ENCODE measurements at places on chromosomes 12 and 14.
A peak's percentile ranks its signal among the peaks of the same experiment; 100 is the strongest.

GRCh38 chr14:75547552-75548250 is 25.4 kb downstream of the BATF start:
- no peak for DNase-seq

GRCh38 chr12:25186788-25187402 is 8.1 kb downstream of the DNAI7 start:
- DNase-seq, result no peak

- no peak for DNase-seq
Observed at GRCh38 chr14:88437658-88438057, 52.2 kb downstream of the SPATA7 start.

DNA sequence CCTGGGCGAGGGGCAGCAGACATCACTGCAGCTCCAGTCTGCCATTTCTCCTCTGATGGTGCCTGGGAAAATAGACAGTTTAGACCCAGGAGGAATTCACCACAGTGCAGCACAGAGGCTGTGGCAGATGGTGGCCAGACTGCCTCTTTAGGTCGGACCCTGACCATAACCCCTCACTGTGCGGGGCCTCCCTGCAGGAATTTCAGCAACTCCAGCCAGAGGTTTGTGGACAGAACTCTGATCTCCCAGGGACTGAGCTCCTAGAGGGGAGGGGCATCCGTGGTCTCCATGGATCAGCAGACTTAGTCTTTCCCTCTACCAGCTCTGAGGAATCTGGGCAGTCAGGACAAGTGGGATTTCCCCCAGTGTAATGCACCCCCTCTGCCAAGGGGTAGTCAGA is 106.5 kb downstream of the ZC3H14 start:
- DNase-seq, result no peak

- no peak for DNase-seq
Observed at GRCh38 chr14:94960285-94961001, 190.5 kb upstream of the GSC start.

DNA sequence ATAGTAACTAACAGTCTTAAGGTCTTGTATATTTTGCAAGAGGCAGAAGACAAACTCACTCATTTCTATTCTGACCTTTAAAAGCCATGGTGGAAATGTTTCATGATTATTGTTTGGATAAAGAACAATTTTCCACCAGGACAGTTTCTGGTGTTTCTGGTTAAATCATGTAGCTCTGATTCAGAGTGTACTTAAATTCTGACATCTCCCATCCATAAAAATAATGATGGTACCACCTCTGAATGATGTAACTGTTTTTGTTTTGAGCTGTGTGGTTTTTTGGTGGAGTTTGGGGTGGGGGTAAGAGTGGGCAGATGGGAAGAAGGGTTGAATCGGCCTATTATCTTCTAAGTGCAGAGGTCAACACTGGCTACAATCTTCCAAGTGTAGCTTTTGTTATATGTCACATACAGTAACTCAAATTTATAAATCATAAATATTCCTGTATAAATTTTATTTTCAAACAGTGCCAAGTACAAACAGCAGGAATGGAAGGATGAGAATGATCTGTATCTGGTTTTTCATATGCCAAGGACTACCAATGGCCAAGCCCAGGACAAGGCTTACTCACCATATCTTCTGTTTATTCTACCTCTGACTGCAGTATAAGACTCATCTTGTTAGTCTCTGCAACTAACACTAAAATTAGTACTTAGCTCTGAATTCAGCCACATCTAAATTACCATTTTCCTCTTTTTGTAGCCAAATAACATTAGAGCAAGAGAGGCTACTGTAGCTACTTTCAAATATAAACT is 108.7 kb downstream of the BCAT1 start:
- no peak for DNase-seq

GRCh38 chr12:11676052-11676451 is 26.6 kb downstream of the ETV6 start:
- no peak for DNase-seq

DNA sequence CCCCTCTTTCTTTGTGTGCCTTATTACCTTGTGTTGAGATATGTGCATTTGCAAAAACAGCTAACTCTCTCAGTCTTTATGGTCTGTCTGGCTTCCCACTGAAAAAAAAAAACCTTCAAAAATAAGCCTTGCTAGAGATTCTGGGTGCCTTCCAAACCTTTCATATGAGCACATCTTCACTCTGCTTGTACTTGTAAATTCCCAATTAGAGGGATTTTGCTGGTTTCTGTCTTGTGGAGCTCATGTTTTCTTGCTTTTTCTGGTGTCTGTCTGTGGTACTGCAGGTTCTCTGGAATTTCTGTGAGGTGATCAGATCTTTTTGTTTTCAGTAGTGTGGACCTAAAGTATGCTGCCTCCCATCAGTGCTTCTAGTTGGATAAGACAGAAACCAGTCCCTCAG is 100.1 kb downstream of the PIK3C2G start:
- no peak for DNase-seq

DNA sequence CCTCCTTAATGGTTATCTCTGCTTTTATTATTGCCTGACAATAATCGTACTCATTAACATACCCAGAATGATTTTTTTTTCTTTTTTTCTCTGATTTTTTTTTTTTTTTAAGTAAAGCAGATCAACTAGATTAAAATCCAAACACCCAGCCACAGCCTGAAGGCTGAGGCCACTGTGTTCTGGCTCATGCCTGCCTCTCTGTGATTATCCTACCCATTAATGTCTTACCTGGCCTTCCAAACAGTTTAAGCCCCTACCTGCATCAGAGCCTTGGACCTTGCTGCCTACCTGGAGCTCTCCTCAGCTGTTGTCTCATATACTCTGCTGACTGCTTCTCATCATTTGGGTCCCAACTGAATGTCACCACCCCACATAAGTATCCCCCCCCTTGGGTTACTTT is 6.8 kb upstream of the TMED10 start:
- DNase-seq, result no peak

DNA sequence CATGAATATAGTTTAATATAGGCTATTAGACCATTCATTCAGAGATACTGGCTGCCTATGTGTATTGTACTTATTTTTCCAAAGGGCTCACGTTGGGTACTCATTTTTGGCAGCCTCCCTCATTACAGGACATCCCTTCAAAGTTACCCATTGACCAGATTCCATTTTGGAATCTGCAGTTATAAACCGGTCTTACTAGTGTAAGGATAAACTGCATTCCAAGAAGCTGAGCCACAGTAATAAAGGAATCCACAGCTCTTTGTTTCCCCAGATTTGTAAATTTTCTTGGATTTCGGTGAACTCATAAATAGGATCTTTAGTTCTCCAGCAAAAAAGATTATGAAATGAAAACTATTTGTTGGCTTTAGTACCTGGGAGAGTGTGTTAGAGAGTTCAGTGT is 18.9 kb upstream of the CFL2 start:
- DNase-seq, result no peak

- DNase-seq, result peak; percentile 58
Observed at GRCh38 chr12:68364893-68365725, 32.9 kb upstream of the MDM1 start.

- DNase-seq, result no peak
Observed at GRCh38 chr12:19643635-19644034, 204.3 kb downstream of the AEBP2 start.

DNA sequence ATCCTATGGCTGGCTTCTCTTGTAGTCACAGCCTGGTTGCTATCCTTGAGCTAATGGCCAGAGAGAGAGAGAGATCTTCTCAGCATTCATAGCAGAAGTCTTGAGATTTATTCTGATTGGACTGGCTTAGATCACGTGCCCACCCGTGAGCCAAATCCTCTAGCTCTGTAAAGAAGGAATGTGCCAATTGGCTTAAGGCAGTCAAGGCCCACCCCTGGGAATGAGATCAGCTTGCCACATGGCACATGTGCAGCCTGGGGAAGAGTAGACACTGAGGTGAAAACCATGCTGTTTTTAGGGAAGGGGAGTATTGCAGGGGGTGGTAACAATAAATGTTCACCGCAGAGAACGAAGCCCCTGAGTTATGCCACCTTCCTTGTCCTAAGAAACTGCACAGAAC is 36.3 kb downstream of the PLEKHG7 start:
- no peak for DNase-seq

GRCh38 chr12:112848972-112849371 is 57.4 kb downstream of the RPH3A start:
- DNase-seq, result no peak

GRCh38 chr12:47773062-47773857 is at the start of gene SLC48A1:
Gene SLC48A1 (plus strand): TSS chr12:47773238. CDS start chr12:47773305, 67 bp downstream.
- DNase-seq, result peak; percentile 54

DNA sequence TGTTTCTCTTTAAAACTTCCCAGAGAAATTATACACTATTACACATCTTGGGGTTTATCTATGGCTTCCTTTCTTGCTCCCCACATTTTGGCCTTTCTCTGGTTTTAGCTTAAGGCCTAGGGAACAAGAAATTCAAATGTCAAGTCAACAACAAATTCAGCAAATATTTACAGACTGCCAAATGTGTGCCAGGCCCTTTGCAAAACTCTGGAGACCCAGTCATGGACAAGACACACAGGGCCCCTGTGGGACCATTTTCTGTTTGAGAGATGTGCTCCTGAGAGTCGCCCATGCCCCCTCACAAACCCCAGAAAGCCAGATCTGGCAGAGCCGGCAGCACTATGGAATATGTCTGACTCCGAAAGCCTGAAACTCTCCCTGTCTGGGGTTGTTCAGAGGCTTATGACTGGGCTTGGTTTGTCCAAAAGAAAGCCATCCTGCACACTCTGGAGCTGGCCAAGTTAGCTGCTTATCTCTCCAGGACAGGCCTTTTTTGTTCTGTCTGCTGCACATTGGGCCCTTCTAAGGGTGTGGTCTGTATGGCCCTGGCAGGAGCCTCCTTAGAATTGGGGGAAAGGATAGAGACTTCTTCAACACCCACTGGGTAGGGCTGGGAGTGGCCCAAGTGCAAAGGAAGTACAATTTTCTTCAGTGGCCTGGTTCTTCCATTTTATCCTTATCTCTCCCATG is 1.1 kb upstream of the KRT3 start:
- DNase-seq, result no peak

DNA sequence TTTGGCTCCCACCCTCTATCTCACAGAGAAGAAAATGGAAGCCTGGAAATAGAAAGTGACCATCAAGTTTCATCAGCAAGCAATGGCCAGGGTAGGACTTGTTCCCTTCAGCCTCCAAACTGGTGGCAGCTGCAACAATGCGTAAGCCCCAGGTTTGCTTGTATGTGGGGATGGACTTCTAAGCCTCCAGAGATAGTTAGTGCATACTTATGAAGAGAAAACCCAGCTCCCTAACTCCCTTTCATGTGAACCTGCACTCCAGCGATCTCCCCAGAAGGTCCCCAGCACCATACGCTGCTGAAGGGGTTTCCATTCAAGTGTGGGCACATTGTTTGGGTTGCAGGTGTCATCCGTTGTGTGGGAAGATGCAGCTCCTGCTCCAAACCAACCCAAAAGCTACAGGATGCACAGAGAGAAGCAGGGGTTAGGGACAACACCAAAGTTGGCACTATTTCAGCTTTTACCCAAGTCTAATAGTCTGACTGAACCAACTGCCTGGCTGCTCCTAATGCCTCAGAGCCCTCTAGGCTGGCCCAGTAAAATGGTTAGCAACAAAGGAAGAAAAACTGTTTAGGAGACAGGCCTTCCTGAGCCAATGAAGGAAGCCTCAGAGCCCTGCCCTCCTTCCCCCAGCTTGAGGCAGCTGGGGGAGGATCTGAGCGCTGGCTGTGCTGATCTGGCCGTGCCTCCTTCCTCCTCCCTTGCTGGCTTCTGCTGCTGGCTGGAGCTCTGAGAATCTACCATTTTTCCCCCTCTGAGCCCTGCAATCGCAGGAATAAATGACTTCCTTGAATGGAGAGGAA is 12.3 kb downstream of the ZFP36L1 start:
- DNase-seq, result no peak

GRCh38 chr14:81834308-81834707 is 300.7 kb upstream of the SEL1L start:
- DNase-seq, result no peak

DNA sequence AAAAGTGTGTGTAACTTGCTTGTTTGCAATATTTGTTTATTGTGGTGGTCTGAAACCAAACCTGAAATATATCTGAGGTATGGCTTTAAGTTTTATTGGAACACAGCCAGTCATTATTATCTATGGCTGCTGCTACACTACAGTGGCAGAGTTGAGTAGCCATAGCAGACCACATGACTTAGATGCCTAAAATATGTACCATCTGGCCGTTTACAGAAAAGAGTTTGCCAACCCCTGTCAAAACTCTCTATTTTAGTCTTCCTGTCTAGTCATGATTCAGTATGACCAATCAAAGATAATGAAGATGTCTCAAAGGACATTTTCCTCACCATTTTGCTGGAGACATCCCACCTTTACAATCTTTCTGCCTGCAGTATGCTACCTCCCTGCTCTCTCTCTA is 242.3 kb downstream of the ANO6 start:
- no peak for DNase-seq

DNA sequence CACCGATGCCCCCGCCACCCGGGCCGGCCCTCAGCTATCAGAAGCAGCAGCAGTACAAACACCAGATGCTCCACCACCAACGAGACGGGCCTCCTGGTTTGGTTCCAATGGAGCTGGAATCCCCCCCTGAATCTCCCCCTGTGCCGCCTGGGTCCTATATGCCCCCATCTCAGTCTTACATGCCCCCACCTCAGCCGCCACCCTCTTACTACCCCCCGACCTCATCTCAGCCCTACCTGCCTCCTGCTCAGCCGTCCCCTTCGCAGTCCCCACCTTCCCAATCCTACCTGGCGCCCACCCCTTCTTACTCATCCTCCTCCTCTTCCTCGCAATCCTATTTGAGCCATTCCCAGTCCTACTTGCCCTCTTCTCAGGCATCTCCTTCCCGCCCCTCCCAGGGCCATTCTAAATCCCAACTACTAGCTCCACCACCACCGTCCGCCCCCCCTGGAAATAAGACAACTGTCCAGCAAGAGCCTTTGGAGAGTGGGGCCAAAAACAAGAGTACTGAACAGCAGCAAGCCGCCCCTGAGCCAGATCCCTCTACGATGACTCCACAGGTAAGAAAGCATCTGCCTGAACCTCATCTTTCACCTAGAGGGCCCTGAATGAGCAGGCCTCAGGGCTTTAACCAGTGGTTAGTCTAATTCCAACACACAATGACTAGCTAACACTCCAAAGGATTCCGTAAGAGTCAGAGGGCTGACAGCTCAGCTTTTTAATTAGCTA is 851 bp downstream of the YLPM1 start:
- no peak for DNase-seq

DNA sequence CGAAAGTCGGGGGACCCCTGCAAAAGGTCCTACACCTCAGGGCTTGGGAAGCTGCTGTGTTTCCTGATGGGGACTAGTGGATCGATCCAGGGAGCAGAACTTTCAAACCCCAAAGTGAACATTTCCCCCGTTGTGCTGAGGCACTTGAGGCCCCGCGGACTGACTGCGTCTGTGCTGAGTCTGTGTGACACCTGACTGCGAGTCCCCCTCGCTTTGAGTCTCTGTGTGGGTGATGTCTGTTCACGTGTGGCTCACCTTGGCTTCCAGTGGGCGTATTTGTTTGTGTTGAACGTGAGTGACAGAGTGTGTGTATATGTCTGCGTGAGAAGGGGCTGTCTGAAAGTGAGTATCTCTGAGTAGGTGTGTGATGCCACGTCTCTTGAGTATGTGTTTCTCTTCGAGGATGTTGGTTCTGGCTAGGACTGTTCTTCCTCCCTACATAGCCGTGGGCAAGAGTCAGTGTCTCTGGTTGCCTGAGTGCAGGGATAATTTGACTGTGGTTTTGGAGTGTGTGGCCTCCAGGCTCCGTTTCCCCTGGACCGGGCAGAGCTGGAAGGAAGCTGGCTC is 1.3 kb downstream of the TEAD4 start:
- no peak for DNase-seq

All from stimulated activated CD4-positive, alpha-beta T cell treated with anti-CD3 and anti-CD28 coated beads, Interleukin-15, amount 100 ng/mL, for 1 hour (primary cell).